ENCODE measurements at places on chromosomes 1 and 21.

DNA sequence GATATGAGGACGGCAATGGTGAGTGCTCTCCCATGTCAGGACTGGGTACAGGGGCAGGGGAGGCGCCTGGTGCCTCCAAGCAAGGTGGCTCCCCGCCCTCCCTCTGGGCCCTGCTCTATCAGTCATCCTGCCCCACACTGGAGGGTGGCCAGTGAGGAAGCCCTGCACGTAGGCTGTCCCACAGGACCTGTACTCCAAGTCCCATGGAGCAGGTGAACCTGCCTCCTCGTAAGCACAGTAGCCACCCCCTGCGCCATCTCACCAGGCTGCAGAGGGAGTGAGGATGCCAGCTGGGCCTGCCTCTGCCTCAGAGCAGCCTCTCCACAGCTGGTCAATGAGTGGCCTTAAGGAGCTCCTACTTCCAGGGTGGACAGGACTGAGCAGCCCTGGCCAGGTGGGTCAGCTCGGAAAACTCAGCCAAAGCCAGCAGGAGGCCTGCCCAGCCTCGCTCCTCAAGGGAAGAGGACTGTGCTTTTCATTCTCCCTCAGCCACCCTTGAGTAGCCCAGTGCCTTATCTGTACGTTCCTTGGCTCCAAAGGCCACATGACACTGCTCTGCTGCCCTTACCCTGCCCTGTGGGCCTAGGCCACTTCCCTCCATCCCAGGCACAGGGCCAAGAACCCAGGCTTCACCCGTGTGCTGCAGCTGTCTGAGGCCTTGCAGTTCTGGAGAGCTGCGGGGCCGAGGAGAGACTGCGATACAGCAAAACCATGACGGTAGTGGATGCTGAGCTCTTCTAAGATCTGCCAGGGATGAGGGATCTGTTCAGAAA is 39.6 kb downstream of the SLC45A1 start:
- DNase-seq: no peak

DNA sequence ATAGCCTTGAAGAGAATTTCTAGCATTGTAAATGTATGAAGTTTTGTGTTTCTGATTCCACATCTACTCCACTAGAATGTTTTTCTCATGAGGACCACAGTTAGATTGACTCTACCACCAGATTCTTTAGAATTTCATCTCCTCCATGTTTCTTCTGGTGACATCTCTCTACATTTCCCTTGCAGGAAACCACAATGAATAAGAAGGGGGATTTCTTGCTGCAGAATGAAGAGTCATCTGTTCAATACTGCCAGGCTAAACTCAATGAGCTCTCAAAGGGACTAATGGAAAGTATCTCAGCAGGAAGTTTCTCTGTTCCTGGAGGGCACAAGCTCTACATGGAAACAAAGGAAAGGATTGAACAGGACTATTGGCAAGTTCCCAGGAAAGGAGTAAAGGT is 18.6 kb downstream of the GBP6 start:
- DNase-seq: no peak

- peak; percentile 68 for DNase-seq
These were observed 600.5 kb downstream of the USP25 start for GRCh38 chr21:16330082-16330907.

- no peak for DNase-seq
These were observed at the start of gene GSTM1 for GRCh38 chr1:109687641-109688499. Gene GSTM1 (plus strand): TSS chr1:109687817. CDS start chr1:109687874, 57 bp downstream.

DNA sequence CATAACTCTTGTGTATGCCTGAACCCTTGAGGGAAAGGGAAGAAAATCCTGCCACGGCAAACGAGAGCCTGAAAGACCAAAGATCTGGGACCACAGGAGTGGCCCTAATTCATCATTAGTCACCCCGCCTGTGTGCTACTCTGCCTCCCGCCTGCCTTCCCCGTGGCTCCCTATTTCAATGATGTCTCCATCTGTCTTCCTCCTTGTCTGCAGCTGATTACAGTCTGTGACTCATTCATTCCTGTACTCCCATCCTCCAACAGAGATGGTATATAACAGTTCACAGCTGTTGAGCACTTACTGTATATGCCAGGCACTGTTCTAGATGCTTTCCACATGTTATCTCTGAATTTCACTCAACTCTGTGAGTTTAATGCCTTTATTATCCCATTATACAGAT is 96.6 kb downstream of the SEC16B start:
- no peak for DNase-seq

- DNase-seq: no peak
These were observed 63.0 kb downstream of the DPT start for GRCh38 chr1:168665975-168666374.

DNA sequence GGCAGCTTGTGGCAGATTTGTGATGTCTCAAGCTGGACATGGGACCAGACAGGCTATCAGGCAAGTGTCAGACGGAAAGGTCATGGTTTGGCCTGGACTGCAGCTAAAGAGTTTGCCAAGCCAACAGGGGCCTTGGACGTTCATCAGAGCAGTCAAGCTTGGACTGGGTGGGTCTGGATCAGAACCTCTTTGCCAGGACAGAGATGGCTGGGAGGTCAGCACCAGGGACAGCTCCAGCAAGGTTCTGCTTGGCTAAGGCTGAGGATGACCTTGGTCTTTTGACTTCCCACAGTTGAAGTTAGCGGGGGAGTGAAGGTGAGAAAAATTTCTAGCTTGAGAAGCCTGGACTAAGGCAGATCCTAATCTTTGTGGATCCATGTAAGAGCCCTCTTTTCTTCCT is 68.1 kb downstream of the GRIK3 start:
- no peak for DNase-seq

- no peak for DNase-seq
These were observed 44.6 kb downstream of the UBR4 start for GRCh38 chr1:19165501-19165900.

DNA sequence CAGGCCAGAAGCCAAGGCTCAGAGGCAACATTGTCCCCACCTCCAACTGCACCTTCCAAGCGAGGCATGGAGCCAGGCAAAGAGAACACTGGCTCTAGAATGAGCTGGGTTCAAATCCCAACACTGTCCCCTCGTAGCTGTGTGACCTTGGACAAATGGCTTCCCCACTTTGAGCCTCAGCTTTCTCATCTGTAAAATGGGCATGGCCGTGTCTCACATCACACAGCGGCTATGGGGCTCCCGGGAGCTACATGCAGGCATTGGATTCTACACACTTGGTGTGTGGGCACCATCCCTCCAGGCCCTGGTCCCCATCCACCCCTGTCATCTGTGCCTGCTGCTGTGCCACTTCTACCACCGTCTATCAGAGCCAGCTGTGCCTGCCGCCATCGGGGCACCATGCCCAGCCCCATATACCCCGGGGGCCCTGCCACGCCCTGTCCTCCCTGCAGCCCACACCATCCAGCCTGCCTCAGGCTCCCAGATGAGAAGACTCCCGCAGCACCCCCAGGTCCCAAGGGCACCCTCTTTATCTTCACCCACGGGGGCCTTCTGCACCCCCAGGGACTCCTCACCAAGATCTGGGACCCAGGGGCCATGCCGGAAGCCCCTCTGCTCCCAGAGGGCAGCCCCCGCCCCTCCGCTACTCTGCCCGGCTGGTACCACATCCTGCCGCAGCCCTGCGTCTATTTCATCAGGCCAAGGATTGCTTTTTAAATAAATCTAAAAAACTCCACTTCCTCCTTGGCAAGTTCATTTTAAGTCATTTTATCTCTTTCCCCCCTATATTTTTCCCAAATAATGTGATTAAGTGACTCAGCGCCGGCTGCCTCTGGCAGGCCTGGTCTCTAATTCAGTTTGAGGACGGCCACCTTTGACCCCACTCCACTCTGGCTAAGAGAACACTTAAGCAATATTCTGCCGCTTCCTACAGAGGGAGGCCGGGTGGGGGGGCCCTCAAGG is 107.8 kb upstream of the TARDBP start:
- DNase-seq: no peak

DNA sequence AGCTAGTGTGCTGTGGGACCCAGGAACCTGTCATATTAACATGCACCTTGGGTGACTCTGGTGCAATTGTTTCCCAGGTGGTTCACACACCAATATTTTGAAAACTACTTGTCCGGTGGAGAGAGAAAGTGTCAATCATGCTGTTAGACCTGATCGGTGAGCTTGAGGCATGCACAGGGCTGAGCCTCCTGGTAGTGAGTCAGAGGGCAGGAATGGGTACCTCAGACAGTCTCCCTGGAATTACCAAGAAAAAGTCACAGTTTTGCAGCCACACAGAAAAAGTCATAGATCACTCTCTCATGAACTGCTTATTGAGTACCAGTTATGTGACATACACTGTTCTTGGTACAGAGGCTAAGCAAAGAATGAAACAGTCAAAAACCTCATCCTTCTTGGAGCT is 140.1 kb upstream of the NFIA start:
- no peak for DNase-seq

DNA sequence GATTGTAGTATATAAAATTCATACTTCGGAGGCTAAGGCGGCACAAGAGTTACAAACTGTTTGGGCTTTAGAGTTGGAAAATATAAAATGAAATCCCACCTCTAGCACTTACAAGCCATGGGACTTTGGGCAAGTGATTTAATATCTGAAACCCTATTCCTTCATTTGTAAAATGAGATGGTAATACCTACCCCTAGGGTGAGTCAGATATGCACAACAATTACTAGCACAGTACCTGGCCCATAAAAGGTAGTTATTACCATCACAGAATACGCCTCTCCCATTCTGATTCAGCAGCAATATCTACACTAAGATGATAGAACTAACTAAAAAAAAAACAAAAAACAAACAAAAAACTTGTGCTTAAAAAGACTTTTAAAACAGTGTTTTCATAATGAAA is 3.5 kb downstream of the KLHL12 start:
- no peak for DNase-seq

- no peak for DNase-seq
These were observed 253.5 kb upstream of the CACYBP start for GRCh38 chr1:174746024-174746808.

DNA sequence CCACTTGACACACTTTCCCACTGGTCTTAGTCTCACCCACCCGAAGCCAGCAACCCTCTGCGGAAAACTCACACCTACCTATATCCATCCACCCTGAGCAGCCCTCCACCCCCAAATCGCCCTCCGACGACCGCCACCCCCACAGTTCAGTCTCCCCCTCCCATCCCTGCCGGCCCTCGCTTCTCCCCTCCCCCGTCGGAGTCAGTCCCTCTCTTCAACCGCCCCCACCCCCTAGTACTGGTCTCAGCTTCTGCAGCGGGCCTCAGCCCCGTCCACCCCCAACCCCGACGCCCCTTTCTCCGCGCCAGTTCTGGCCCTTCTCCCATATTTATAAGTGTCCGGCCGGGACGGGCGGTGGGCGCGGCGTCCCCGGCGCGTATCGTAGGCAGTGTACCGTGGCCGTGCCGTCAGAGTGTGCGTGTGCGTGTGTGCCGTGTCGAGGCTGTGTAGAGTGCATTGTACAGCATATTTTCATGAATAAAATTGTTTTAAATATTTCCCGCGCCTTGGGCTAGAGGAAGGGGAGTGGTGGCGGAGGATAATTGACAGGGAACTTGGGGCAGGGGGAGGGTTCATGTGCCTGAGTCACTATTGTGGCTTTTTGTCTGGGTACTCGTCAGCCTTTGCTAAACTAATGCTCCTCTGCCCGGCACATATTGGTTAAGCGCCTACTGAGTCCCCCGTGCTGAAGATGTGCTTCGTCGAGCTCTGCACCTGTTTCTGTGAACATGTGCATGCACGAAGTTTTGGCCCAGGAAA is 22.0 kb downstream of the FOXO6 start:
- no peak for DNase-seq

DNA sequence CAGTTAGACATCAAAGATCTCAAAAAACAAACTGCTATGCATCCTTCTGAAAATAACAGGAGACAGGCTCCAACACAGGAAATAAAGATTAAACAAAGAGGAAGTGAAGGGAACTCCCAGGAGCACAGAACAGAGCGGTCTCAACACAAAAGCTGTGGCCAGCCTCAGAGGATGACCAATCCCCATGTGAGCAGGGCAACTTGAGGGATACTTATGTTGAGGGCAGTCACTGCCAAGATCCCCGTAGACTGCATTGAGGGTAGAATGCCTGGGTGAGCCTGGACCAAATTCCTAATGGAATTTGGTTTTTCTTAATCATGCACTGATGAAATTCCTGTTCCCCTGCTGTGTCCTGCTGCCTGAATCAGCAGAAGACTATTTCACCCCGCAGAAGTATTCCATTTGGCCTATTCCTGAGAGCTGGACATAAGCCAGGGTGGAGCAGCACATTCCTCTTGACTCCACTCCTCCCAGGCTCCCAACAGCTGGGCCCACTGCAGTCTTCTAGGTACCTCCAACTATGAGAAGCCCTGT is 49.0 kb downstream of the JAK1 start:
- DNase-seq: no peak

DNA sequence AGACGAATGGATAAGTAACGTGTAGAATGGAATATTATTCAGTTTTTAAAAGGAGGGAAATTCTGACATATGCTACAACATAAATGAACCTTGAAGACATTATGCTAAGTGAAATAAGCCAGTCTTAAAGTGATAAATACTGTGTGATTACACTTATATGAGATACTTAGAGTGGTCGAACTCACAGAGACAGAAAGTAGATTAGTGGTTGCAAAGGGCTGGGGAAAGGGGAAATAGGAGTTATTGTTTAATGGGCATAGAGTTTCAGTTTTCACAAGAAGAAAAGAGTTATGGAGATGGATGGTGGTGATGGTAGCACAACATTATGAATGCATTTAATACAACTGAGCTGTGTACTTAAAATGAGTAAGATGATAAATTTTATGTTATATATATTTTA is 14.7 kb upstream of the AHCYL1 start:
- no peak for DNase-seq

GRCh38 chr1:160186246-160186645 is 4.1 kb upstream of the CASQ1 start:
- no peak for DNase-seq

GRCh38 chr1:151960780-151961513 is 32.7 kb downstream of the S100A10 start:
- no peak for DNase-seq

GRCh38 chr1:48643193-48643592 is 133.5 kb downstream of the BEND5 start:
- DNase-seq: no peak

DNA sequence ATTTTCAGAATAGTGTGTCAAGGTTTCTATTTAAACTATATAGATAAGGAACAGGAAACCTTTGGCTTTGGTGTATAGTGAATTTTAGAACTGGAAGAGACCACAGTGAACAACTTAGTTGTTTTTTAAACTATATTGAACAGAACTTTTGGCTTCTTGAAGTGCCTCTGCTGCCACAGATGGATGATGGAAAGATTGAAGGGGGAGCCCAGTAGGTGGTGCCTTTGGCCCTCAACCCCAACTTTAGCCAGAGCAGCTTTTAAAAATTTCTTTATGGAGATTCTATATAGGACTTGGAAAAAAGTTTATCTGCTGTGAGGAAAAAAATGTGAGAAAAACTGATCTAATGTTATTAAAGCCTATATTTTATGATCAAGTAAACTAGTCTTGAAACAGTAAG is 50.2 kb downstream of the SWT1 start:
- DNase-seq: no peak

GRCh38 chr1:115426231-115426771 is 88.3 kb upstream of the NGF start:
- no peak for DNase-seq

- no peak for DNase-seq
These were observed 11.5 kb downstream of the TNFSF4 start for GRCh38 chr1:173195596-173196088.

GRCh38 chr21:41507521-41508414 is at the start of gene TMPRSS2:
Gene TMPRSS2 (minus strand): TSS chr21:41508158. CDS start chr21:41498133, 10,025 bp downstream.
- no peak for DNase-seq

GRCh38 chr1:170114906-170115305 is 30.9 kb upstream of the NTMT2 start:
- DNase-seq: no peak
